ENCODE measurements at places on chromosomes 5 and 9.

GRCh38 chr9:136323371-136323789 lies 4.0 kb upstream of the GPSM1 start:
- peak; percentile 38 for DNase-seq

GRCh38 chr5:172595596-172596455 lies 45.2 kb upstream of the NEURL1B start:
- DNase-seq, result no peak

GRCh38 chr5:174140452-174141020 lies 95.0 kb downstream of the NSG2 start:
- DNase-seq, result no peak

GRCh38 chr5:167752936-167753335 lies 538.5 kb upstream of the WWC1 start:
- DNase-seq, result no peak

- peak; percentile 47 for DNase-seq
These were observed 142.7 kb upstream of the ADAMTSL1 start for GRCh38 chr9:18331310-18331684.

DNA sequence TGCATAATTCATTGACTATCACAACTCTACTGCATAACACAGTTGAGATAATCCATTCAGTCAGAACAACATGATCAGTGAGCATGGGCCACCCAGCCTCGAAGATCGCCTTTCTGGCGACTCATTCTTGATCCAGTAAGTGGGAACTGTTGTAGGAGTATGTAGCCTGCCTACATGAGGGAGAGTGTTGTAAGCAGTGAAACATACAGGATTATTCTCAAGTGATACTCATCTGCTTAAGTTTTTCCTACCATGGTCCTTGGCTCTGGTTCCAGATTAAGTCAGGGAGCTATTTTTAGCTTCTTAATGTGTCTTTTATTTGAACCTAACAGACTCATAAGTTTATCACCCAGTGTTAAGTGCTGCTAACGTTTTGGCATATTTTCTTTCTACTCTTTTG lies 44.0 kb downstream of the TNPO1 start:
- DNase-seq, result no peak

- DNase-seq, result no peak
These were observed 2.5 kb downstream of the CEP78 start for GRCh38 chr9:78238046-78239038.

GRCh38 chr5:74761241-74761640 lies 5.7 kb downstream of the GFM2 start:
- no peak for DNase-seq

GRCh38 chr5:16313761-16314160 lies 134.2 kb upstream of the MARCHF11 start:
- no peak for DNase-seq

DNA sequence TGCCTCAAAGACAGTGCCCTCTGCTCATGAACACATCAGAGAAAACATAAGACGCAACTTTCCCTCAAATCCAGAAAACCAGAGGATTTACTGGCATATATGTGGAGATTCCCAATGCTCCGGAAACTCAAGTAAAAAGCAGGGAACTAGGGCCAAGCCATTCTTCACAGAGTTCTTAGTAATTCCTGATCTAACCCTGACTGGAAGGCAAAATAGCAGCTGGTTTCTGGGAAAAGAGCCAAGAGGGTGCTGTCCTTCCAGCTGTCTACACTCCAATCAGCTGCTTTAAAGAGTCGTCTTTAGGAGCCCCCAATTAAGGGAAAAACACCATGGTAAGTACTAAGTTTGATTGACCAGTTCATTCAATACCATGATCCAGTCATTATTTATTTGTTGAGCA lies 49.6 kb downstream of the GNA14 start:
- DNase-seq, result no peak

Data from NCI-H146 (cell line).